ENCODE measurements at places on chromosomes 3 and 15. TPM values are rescaled to one million over a fixed set of nuclear protein-coding genes. Genes with fewer than 3 reads are reported as not detected.

ACOX2 gene
- 27.5 TPM for total RNA-seq

KNG1 gene
- total RNA-seq, result not detected

DNA sequence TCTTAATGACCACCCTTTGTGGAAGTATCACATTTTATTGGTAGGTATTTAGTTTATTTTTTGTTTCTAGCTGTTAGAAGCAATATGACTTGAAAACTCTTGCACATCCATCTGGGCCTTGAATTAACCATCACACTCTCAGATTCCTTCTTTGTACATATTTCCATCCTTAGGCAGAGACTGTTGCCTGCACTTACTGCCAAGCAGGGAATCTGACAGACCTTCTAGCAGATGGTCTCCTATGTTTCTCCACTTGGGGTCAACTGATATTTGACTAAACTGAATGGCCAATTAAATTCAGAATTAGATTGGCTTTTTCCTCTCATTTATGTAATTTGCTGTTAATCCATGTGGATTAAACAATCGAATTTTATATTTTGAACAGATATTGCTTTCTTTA, 324.9 kb upstream of the TGFBR2 start:
- ATAC-seq, result no peak

DNA sequence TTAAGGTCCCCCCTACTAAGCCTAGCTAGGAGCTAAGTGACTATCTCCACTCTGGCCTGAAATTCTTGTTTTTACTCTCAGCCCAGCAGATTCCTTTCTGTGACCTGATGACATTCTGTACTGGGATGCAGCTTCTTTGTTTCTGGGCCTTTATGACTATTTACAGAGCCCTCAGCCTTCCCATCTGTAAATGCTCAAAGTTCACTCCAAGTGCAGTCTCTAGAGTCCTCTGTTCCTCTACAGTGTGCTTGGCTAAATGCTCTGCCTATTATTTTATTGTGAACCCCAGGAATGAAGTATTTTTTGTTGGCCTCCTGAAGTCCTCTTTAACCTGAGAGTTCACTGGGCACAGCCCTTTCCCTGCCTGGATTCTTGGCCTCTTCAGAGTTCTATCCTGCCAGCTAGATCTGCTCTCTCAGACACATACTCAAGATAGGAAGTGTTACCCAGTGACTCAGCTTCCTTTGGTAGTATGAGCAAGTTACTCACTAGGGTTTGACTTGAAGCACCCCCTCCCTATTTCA, 278.1 kb upstream of the P2RY1 start:
- peak; percentile 88 for ATAC-seq

DNA sequence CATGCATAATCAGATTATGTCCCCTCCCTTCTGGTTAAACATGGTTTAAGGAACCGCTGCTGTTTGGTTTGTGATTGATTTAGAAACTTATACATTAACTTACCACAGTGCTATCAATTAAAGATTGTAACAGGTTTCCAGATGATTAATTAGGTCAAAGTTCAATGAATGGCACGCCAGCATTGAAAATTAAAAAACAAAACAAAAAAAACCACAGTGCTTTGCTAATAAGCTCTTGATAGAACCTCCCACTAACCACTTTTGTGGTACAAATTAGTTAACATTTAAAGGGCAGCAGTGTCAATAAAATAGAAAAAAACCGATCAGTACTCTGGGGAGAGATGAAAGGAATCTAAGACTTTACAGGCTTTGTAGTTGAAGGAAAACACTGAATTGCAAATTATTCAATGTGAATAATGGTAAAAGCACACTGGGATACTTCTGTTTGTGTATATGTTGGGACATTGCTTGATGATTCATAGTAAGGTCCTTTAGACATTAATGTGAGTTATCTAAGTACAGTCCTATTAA, 7.6 kb upstream of the C3orf38 start:
- no peak for ATAC-seq

GHSR gene
- total RNA-seq, result not detected

- no peak for ATAC-seq
Observed at GRCh38 chr3:134833453-134834163, 38.5 kb downstream of the EPHB1 start.

DNA sequence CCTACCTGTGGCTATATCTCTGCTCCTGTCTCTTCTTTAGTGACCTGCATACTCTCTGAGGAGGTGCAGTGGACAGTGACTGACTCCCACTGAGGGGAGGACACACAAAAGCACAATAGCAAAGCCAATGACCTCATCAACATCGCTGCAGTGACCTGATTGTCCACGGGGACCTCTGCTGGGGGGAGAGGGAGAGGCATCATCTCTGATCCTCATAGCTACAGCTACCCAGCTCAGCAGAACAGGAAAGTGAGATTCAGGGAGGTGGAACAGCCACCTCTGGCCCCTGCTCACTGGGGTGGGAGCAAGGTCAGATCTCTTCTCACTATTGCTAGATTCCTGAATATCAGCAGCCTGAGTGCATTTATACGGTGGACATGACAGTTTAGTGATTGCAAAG, 179.2 kb downstream of the ATP10A start:
- ATAC-seq, result no peak

KNL1 gene
- 0.23 TPM for total RNA-seq

- no peak for ATAC-seq
Observed at GRCh38 chr3:57654267-57654666, 38.6 kb downstream of the DENND6A start.

DNA sequence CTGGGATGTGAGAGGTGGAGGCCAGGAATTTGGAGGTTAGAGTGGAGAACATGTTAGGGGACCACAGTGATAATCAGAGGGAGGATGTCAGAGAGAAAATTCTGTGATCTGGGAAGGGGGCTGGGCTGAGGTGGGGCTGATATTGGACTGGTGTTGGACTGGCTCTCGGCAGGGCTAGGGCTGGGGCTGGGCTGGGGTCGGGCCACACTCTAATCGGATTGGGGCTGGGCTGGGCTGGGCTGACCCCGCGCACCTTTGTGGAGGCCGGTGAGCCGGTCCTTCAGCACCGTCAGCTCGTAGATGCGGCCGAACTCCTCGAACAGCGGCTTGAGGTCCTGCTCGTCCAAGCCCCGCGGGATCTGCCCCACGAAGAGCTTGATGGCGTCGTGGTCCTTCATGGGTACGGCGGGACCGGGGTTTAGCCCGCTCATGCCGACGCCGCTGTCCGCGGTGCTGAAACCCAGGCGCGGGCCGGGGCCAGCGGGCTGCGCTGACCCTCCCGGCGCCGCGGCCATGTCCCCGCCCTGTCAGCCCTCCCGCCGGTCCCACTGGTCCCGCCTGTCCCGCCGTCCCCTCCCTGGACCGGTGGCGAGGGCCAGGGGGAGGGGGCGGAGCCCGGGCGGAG, 485 bp downstream of the CELF6 start:
- peak; percentile 89 for ATAC-seq

GRCh38 chr15:69992348-69992747, 105.4 kb downstream of the TLE3 start:
- ATAC-seq, result no peak

TRMT10C gene
- total RNA-seq, result 22.7 TPM

DNA sequence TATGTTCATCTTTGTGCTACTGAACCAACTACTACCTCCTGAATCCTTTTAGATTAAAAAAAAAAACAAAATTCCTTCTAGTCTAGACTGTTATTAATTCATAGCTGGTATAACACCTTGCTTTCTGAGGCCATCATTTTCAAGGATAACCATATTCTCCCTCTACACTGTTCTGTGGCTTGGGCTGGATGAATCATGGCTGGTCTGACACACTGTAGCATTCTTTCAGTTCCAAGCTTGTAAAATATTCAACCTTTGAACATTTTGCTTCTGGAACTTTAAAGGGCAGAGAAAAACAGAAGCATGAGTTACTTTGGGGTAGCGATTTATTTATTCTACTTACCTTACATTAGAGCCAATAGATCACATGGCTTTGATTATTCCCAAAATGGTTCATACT, 7.6 kb downstream of the HSPBAP1 start:
- ATAC-seq, result no peak

DNA sequence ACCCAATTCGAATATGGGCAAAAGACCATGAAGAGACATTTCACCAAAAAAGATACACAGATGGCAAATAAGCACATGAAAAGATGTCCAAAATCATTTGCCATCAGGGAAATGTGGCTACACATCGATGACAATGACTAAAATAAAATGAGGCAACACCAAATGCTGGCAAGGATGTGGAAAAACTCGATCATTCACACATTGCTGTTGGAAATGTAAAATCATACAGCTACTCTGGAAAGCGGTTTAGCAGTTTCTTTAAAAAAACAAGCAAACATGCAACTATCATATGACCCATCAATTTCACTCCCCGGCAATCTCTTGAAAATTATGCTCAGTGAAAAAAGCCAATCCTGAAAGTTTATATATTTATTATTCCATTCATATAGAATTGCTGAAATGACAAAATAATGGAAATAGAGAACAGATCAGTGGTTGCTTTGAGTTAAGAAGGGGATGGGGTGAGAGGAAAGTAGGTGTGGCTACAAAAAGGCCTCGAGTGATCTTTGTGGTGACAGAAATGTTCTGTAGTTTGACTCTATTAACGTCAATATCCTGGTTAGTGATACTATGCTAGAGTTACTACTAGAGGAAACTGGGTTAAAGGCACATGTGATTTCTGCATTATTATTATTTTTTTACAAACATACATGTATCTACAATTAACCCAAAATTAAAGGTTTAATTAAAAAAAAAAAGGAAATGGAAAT, 45.0 kb downstream of the DLG1 start:
- no peak for ATAC-seq

DNA sequence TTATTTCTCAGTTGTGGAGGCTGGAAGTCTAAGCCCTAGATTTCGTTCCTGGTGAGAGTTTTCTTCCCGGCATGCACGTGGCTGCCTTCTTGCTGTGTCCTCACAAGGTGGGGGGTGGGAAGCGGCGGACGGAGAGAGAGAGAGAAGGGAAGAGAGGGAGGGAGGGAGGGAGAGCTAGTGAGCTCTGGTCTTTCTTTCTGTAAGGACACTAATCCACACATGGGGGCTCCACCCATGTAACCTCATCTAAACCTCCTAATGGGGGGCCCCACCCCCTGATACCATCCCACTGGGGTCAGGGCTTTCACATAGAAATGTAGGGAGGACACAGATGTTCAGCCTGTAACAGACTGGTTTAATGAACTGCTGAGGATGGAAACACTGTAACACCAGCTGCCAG, 7.3 kb downstream of the FBLN2 start:
- ATAC-seq, result no peak

- no peak for ATAC-seq
Observed at GRCh38 chr3:38353151-38353550, 6.6 kb downstream of the XYLB start.

- peak; percentile 51 for ATAC-seq
Observed at GRCh38 chr15:67091071-67091979, 25.9 kb downstream of the SMAD3 start.

GOLGA6L9 gene
- 2.3 TPM for total RNA-seq

DNA sequence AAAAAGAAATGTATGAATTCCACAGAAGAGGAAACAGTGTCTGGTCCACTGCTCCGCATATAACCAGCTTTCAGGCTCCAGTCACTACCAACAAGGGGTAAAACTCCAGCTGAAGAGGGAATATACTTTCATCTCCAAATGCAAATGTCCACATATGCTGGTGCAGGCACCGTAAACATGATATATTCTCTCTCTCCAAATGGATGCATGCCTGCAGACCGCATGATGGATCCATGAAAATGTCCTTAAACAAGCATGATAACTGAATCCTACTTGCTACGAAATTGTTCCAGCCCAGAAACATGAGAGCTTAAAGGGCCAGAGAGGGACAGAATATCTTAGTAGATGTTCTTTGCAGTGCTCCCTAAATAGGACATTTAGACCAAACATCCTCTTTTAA, 150.3 kb upstream of the FEZF2 start:
- ATAC-seq, result no peak

DNA sequence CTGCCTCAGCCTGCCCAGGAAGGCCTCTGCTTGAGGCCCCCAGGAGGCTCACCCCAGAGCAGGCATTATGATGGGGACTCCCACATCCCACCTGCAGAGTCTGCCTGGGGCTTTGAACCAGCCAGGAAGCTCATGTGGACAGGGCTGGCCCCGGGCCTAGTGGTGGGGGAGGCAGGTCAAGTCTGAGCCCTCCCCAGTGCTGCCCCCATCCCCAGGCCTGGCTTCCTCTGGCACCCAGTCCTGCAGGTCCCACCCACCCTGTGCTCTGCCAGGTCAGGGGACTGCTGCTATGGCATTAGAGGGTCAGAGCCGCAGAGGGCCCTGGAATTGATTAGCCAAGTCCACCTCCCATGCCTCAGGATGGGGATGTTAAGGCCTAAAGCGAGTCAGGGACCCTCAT, 17.6 kb upstream of the VPS33B start:
- no peak for ATAC-seq
